ENCODE measurements at places on chromosomes 3 and 15.

GRCh38 chr15:85792912-85793590, 1.7 kb downstream of the KLHL25 start:
- no peak for DNase-seq

DNA sequence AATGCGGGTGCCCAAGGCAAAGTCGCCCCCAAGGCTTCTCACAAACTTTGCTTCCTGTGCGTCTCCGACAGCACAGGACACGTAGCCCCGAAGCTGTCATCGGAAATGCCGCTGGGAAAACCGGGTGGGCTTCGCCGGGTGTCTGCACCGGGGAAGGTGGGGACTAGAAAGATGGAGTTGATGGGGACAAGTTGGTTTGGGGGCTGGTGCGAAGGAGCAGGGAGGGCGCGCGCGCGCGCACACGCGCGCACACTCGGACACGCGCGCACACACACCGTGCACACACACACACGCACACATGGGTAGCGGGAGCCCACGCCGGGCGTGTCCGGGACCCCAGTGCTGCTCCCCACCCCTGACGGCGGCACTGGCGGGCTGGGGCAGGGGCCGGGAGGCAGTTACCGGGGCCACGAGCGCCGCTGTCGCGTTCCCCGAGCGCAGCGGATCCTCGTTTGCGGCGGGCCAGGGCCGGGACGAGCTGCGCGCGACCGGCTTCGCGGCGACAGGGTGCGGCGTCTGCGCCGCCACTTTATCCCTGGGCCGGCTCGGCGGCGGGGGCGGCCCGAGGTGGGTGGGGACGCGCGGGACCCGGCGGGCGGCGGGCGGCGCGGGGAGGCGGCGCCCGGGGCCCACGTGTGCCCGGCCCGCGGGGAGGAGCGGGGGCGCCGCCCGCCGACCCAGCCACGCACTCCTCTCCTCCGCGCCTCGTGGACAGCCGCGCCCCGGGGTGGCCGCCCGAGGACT, 539 bp upstream of the MGLL start:
- no peak for DNase-seq

GRCh38 chr3:115227461-115227860, 80.4 kb upstream of the ZBTB20 start:
- no peak for DNase-seq

GRCh38 chr15:66704019-66704802, 2.2 kb downstream of the SMAD6 start:
- no peak for DNase-seq

- no peak for DNase-seq
Measured at GRCh38 chr3:126983276-126983652, 349 bp downstream of the PLXNA1 start.

DNA sequence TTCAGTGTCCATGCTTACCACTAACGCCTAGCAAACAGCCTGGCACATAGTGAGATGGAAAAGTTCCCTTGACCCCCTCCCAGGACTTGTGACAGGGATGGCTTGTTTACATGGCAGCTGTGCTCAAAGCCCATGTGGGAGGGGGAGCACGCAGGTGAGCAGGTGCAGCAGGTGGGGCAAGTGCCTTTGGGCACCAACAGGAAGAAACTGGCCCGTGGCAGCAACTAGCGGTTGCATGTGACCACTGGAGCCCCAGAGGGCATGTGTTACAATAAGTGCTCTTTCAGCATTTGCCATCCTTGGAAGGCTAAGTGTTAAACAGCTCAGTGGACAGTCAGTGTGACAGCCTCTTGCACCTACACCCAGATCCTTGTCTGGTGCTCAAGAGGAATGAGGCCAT, 734.6 kb downstream of the TUSC7 start:
- no peak for DNase-seq

DNA sequence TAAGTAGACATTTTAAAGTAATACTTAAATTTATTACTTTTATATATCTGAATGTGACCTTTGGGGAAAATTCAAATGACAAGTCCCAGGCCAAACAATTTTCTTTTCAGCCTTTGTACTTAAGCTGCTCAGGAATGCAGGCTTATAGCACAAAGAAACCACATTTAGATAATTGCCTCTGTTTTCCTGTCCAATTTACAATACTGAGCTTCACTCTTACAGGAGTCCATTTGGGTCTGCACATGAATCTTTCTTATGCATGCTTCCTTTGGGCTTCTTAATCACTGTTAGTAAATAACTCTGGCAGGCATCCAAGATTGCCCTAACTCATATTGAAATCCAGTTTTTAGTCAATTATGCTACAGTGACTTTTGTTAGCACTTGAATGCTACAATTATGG, 459.4 kb upstream of the TGFBR2 start:
- no peak for DNase-seq

DNA sequence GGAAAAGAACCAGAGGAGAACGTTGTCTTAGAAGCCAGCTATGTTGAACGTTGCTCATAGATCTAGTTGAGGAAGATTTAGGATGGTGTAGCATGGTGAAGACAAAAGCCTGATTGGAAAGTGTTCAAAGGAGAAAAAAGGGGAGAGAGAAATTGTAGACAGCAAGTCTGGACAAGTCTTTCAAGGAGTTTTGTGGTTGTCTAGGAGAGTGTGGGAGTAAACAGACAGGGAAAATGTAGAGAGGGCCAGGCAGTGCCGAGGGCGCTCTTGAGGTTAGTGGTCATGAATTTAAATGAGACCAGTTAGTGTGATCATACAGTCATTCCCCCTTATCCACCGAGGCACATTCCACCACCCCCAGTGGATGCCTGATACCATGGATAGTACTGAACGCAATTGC, 167.5 kb upstream of the IL12A start:
- peak; percentile 49 for DNase-seq

DNA sequence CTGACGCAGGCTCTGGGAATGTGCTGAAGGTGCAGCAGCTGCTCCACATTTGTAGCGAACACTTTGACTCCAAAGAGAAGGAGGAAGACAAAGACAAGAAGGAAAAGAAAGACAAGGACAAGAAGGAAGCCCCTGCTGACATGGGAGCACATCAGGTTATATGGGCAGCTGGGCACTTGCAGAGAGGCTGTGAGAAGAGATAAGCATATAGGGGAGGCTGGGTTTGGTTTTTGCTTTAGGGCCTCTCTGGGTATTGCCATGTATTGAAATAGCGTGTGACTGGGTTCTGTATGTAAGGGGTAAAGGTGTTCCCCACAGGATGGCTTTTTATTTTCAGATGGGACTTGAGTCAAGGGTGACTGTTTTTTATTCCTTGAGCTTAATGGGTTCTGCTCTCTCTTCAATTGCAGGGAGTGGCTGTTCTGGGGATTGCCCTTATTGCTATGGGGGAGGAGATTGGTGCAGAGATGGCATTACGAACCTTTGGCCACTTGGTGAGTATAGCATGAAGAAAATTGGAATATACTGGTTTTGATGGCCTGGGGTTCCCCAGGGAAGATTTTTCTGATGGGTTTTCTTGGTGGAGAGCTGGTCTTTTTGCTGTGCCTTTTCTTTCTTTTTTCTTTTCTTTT, 7.4 kb downstream of the PSMD2 start:
- DNase-seq, result no peak

- DNase-seq, result peak; percentile 59
Measured at GRCh38 chr3:175270198-175270837, 411.2 kb downstream of the NAALADL2 start.

GRCh38 chr15:85580879-85581278, 200.5 kb downstream of the AKAP13 start:
- no peak for DNase-seq

DNA sequence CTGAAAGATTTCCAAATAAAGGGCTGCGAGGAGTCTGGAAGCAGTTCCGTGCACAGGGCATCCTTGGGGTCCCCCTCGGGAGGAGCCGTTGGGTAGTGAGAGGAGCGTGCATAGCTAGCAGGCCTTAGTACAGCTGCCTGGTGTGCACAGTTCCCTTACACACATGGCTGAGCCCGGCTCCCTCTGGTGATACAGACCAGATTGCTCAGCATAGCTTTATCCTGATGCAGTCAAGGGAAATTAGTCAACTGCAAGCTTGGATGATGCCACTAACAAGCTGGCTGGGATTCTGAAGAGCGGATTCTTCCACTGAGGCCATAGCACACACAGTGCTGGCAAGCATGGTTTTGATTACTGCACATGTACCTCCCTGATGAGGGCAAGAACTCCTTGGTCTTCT, 349.4 kb downstream of the LRTM1 start:
- DNase-seq, result no peak

GRCh38 chr3:32126305-32127015, 20.0 kb downstream of the GPD1L start:
- DNase-seq, result no peak

DNA sequence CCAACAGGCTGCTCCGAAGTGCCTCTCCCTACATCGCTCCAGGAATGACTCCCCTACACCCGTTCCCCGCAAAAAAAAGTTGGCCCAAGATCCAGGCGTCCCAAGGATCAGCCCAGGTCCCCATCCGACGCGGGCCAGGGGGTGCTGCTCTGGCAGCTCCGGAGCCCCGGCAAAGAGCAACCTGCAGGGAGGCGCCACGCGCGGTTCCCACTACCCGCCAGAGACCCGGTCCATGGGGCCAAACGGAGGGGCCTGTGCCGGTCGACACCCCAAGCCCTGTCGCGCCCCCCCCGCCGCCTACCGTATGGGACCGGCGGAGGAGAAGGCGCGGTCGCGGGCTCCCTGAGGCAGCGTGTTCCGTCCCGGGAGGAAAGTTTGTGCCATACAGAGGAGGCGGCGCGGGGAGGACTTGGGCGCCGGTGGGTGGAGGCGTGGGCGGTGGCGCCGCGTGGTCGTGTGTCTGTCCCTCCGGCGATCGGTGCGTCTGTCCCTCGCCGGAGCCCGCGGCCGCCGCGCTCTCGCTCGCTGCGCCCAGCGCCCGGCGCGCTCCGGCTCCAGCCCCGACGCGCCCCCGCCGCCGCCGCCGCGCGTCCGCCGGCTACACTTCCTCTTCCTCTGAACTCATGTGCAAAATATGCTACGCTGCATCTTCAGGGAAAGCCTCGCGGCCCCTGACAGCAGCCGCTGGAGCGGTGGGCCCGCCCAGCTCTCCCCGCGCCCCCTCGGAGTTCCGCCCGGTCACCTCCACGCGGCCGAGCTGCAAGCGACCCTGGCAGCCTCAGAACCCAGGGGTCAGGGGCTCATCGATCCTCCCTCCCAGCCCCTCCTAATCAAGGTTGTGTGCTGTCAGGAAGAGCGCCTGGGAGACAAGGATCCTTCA, at the start of gene RFTN1:
Gene RFTN1 (minus strand): TSS at position 559 of the 880 bp plus-strand sequence. CDS start 19,830 bp downstream, outside the sequence.
- DNase-seq, result peak; percentile 63

- no peak for DNase-seq
Measured at GRCh38 chr3:114428044-114428595, 134.3 kb downstream of the TIGIT start.

DNA sequence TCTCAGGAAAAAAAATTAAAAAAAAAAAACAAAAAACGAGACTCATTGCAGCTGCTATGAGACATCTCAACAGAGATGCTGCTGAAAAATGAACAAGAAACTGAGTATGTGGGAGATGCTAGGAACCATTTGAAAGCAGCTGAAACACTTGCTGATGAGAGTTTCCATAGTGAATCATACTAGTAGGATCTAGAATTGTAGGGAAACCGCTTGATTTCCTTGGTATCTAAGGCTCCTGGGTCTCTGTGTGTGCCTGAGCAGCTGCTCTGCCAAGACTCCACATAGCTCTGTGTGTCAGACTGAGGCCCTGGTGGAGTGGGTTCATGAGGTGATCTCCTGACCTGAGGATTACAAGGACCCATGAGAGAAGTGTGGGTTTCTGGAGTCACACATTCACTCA, 313.4 kb upstream of the NECTIN3 start:
- DNase-seq, result no peak

DNA sequence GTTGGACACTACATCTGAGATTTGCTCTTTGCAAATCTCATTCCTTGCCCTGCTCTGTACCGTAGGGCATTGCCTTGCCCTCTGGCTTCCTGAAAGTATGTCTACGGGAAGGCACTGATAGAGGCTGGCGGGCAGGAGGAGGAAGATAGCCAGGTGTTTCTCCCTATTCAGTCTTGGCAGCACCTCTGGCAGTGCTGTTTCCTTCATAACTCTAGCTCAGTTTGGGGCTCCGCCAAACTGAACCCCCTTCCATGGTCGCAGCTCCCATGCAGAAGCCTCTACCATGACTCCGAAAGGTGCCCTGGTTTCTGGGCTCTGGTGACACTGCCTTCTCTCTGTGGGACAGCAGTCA, 122.3 kb upstream of the PRR20G start:
- DNase-seq, result no peak

- no peak for DNase-seq
Measured at GRCh38 chr3:188280627-188281026, 126.7 kb downstream of the LPP start.

- DNase-seq, result no peak
Measured at GRCh38 chr3:187368251-187369088, at the start of gene RTP4. RTP4 (plus strand) TSS chr3:187368385; CDS start chr3:187368442, 57 bp downstream.

DNA sequence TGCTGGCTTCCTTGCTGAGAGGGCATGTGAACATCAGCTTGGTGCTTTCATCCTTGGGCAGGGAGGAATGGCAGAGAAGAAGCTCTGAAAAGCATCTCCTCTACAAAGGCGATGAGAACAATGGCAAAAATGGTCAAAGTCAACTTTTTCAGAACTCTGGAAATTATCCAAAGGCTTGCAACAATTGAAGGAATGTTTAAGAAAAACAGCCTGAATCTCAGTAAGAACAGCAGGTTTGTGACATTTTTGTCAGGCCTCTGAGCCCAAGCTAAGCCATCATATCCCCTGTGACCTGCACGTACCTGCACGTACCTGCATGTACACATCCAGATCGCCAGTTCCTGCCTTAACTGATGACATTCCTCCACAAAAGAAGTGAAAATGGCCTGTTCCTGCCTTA, 51.8 kb downstream of the ONECUT1 start:
- DNase-seq, result no peak

GRCh38 chr3:87298111-87298718, 21.8 kb upstream of the POU1F1 start:
- peak; percentile 22 for DNase-seq

- DNase-seq, result no peak
Measured at GRCh38 chr3:146169891-146170290, 8.9 kb upstream of the PLOD2 start.

GRCh38 chr15:45328663-45329062, 49.7 kb downstream of the GATM start:
- DNase-seq, result no peak

DNA sequence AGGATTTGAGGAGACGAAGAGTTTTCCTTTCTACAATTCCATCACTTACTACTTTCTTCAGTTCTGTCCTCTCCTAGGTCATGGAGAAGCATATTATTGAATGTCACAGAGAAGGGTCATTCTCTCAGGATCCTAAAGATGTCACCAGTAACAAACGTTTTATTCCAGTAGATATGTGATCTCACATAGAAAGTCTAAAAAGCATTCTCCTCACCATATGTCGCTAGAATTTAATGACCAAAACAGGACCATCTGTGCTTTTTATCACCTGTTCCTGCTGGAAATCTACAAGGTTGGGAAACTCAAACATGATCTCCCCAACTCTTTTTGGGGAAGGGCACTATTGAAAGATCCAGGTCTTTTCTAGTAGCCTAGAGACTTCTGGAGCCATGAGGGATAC, 24.0 kb upstream of the FRMD5 start:
- DNase-seq, result no peak

GRCh38 chr15:90407871-90408317, 19.9 kb downstream of the IQGAP1 start:
- DNase-seq, result no peak

All from HTR-8/SVneo (cell line).